ENCODE measurements at places on chromosomes 16 and 17.
A peak's percentile ranks its signal among the peaks of the same experiment; 100 is the strongest.

- peak overlapping the region; percentile 79 for H3K4me3 ChIP-seq
- peaks cover 32% of the 10 kb centered on the region for H3K36me3 ChIP-seq
- H3K27ac ChIP-seq = peak overlapping the region; percentile 95
Observed at GRCh38 chr17:28334171-28334570, 1.1 kb downstream of the IFT20 start.

GRCh38 chr16:50083996-50084395 is 18.2 kb downstream of the HEATR3 start:
- DNase-seq = no peak
- H3K4me1 ChIP-seq = no peaks in the 10 kb centered on the region
- H3K27ac ChIP-seq = no peak overlapping the region
- no peaks in the 10 kb centered on the region for H3K27me3 ChIP-seq
- H3K4me3 ChIP-seq = no peak overlapping the region

GRCh38 chr16:11407047-11407982 is 62.1 kb downstream of the RMI2 start:
- no peaks in the 10 kb centered on the region for H3K4me1 ChIP-seq
- no peaks in the 10 kb centered on the region for H3K36me3 ChIP-seq
- H3K27ac ChIP-seq = no peak overlapping the region
- peak; percentile 71 for DNase-seq

- H3K27ac ChIP-seq = no peak overlapping the region
- no peaks in the 10 kb centered on the region for H3K27me3 ChIP-seq
- peaks cover 53% of the 10 kb centered on the region for H3K4me1 ChIP-seq
- no peak for DNase-seq
- H3K4me3 ChIP-seq = no peak overlapping the region
Observed at GRCh38 chr17:17832032-17832363, 4.8 kb downstream of the SREBF1 start.

- no peak for DNase-seq
- no peak overlapping the region for H3K4me3 ChIP-seq
- H3K4me1 ChIP-seq = peaks cover 1% of the 10 kb centered on the region
- H3K27ac ChIP-seq = no peak overlapping the region
Observed at GRCh38 chr17:50101346-50102163, 6.4 kb downstream of the PDK2 start.

DNA sequence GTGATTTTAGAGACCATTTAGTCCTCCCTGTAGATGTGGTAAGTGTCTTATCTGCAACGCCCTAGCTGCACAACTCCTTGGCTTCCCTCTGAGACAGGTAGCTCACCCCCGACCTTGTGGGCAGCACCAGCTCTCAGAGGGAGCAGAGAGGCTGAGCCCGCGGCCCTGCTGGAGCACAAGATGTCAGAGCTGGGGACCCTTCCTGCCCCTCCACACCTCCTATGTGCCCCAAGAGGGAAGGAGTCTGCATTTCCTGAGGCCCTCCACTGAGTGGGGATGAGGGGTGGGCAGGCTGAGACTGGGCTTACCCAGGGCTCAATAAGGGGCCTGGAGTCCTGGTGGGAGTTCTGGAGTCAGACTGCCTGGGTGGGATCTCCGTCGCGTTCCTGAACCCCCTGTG is 12.2 kb upstream of the ADGRG1 start:
- no peak overlapping the region for H3K4me3 ChIP-seq
- no peak overlapping the region for H3K27ac ChIP-seq
- H3K27me3 ChIP-seq = no peaks in the 10 kb centered on the region

DNA sequence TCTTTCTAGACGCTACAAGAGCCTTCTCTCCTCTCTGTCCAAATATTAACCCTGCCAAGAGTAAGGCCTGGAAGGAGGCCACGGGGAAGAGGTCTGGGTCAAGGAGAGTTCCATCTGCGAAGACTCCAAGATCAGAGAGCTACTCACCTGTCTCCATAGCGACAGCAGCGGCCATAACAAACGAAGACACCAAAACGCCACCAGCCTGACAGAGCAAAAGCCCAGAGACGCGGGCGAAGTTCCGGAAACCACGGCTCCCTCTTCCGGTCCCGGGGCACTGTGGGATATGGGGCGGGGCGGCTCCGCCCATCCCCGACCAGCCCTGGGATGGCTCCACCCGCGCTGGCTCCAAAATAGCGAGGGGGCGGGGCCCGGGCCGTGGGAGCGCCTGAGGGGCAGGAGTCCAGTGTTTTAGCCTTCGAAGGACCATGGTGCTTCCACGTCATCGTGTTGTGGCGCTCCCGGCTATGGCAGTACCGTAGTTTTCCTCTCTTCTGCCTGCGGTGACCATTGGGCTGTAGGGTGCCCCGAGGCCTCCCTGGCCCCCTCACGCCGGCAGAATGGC is at the start of the genes C17orf100 and MED31:
C17orf100 (plus strand) TSS at position 409 of the 565 bp plus-strand sequence; CDS start at position 561, 152 bp downstream.
MED31 (minus strand) TSS at position 252 of the 565 bp plus-strand sequence; CDS start at position 175, 77 bp downstream.
- DNase-seq = peak; percentile 89
- H3K36me3 ChIP-seq = no peaks in the 10 kb centered on the region
- peak within 1 kb of the TSS; percentile 99 for H3K4me3 ChIP-seq
- H3K4me1 ChIP-seq = peaks cover 21% of the 10 kb centered on the region

DNA sequence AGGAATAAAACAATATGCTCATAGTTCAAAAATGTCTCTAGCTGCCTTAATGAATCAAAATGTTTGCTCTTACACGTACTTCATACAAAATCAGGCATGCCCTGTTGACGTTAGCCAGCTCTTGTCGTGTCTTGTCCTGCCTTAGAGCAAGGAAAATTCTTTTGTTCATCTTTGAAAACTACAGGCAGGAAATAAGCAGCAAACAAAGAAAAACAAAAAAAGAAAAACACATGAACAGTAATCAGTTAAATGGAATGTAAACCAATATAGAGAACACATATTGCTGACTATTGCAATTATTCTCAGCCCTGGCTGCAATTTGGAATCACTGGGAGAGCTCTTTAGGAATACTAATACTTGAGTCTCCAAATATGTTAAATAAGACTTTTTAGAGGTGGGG is 1.7 kb downstream of the CAPNS2 start:
- H3K4me3 ChIP-seq = no peak overlapping the region
- H3K27me3 ChIP-seq = no peaks in the 10 kb centered on the region
- H3K4me1 ChIP-seq = no peaks in the 10 kb centered on the region
- H3K27ac ChIP-seq = no peak overlapping the region

DNA sequence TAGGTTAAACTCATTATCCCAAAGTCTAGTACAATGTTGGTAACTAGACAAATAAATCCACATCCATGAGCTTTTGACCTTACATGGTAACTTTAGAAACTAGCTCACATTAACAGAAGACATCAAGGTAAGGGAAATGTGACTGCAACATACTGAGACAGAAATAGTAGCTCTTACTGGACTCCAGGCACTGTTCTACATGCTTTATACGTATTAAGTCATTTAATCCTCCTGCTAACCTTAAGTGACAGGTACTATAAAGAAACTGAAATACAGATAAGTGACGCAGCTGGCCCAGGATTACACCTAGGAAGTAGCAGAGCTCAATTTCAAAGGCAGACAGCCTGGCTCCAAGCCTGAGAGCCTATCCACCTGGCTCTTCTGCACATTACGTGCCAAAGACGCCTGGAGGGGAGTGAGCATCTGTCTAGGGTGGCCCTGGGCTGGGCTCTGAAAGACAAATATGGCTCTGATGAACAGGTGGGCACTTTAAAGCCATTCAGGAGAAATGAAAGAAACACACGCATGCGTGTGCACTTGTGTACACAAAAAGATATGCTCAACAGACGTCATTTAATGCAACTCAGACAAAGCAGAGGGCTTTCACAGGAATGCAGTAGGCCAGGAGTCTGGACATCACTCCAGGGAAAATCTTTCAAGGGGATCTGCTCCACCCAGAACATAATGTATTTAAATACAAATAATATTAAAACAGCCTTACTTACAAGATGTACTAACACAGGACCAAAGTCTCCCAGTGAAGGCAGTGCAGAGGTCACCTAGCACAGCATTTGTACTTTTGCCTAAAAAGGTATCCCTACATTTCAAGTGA is 4.4 kb downstream of the ZC3H7A start:
- DNase-seq = peak; percentile 76
- H3K27me3 ChIP-seq = no peaks in the 10 kb centered on the region
- H3K4me1 ChIP-seq = peaks cover 54% of the 10 kb centered on the region
- no peaks in the 10 kb centered on the region for H3K36me3 ChIP-seq

DNA sequence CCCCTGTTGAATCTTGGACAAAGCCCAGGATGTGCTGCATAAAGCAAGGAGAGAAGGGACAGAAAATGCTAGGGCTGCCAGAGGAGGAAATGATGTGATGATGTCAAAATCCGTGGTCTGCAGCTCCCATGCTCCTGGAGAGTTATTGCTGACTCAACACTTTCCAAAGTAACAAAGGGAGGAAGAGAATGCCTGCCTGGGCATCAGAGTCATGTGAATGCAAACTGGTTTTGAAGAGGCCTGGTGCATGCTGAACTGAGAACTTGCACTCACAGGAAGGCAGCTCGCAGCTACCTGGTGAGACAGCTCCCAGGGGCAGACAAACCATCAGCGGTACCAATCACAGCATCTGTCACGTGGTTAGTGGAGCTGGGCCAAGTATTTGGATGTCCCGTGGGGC is 2.8 kb downstream of the MARVELD3 start:
- H3K4me1 ChIP-seq = no peaks in the 10 kb centered on the region
- peaks cover 6% of the 10 kb centered on the region for H3K27me3 ChIP-seq
- H3K36me3 ChIP-seq = no peaks in the 10 kb centered on the region
- no peak overlapping the region for H3K27ac ChIP-seq
- H3K4me3 ChIP-seq = no peak overlapping the region

DNA sequence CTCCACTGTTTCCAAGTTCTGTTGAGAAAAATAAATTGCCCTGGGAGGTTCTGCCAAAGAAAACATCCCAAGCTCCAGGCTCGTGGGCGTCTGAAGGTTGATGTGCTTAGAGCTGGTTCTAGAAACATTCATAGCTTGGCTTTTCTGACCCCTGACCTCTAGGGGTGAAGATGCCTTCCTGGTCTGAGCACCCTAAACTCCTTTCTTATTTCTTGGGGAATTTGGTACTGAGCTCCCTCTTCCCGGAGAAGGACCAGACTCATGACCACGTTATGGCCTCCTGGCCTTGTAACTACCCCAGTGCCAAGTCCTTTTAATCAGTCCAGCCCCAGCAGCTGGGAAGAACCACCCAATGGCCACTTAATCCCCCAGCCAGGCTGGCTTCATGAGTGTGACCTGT is 66.4 kb downstream of the MYH11 start:
- no peaks in the 10 kb centered on the region for H3K36me3 ChIP-seq
- H3K4me3 ChIP-seq = no peak overlapping the region
- no peak for DNase-seq
- no peaks in the 10 kb centered on the region for H3K4me1 ChIP-seq
- H3K27ac ChIP-seq = no peak overlapping the region

GRCh38 chr16:55526441-55526840 is 17.6 kb downstream of the LPCAT2 start:
- H3K27me3 ChIP-seq = no peaks in the 10 kb centered on the region
- no peaks in the 10 kb centered on the region for H3K36me3 ChIP-seq
- H3K4me3 ChIP-seq = no peak overlapping the region
- no peak overlapping the region for H3K27ac ChIP-seq

DNA sequence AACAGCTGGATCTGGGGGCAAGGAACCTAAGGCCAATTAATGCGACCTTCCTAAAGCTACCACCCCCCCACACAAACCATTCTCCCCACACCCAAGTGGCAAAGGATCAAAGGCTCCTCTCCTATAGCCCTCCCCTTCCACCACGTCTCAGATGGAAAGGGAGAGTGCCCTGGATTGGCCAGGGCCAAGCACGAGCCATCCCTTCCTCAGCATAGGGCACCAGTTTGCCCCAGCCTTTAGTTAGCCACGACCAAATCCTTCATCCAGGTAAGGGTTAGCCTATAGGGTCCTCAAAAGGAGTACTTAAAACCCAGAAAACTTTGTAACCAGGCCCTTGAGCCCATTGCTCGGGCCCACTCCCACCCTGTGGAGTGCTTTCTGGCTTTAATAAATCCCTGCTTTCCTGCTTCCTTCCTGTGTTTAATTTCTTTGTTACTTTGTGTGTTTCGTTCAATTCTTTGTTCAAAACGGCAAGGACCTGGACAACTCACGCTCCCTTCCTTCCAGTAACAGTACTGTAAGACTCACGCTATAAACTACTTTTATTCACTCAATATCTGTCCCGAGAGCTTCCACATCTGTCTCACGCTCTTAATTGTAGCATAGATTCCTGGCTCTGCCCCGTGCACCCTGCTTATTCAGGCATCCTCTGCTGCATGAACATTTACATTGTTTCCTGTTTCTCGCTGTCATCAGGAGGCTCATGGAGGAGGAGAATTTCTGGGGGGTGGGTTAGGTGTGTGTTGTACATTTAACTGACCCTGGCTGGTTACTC is 62.3 kb downstream of the TNFRSF13B start:
- H3K27me3 ChIP-seq = no peaks in the 10 kb centered on the region
- no peak overlapping the region for H3K4me3 ChIP-seq
- peaks cover 52% of the 10 kb centered on the region for H3K4me1 ChIP-seq
- DNase-seq = no peak

DNA sequence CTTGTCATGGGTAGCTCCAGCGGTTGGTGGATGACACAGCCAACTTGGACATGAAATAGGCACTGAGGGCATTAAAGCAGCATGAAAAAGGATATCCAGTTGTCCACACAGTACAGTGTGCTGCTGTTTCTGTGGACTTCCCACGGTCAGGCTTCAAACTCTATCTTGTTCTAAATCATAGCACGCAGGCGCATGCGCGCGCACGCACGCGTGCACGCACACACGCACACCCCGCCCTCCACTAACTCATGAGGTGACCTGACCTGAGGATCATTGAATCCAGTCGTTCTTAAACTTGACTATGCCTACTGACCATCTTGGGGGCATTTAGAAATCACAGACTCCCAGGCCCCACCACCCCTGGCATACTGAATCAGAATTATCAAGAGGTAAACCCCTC is 361.4 kb downstream of the CA10 start:
- H3K4me3 ChIP-seq = no peak overlapping the region
- no peak for DNase-seq
- no peak overlapping the region for H3K27ac ChIP-seq
- H3K36me3 ChIP-seq = no peaks in the 10 kb centered on the region

GRCh38 chr16:22205577-22206012 is 483 bp upstream of the EEF2K start:
- H3K36me3 ChIP-seq = peaks cover 8% of the 10 kb centered on the region
- peak overlapping the region; percentile 72 for H3K4me3 ChIP-seq
- no peak for DNase-seq
- H3K27me3 ChIP-seq = no peaks in the 10 kb centered on the region

GRCh38 chr16:67419931-67420330 is 3.7 kb upstream of the ZDHHC1 start:
- no peak overlapping the region for H3K4me3 ChIP-seq
- no peak overlapping the region for H3K27ac ChIP-seq
- no peaks in the 10 kb centered on the region for H3K4me1 ChIP-seq
- no peaks in the 10 kb centered on the region for H3K36me3 ChIP-seq
- peaks cover 3% of the 10 kb centered on the region for H3K27me3 ChIP-seq

DNA sequence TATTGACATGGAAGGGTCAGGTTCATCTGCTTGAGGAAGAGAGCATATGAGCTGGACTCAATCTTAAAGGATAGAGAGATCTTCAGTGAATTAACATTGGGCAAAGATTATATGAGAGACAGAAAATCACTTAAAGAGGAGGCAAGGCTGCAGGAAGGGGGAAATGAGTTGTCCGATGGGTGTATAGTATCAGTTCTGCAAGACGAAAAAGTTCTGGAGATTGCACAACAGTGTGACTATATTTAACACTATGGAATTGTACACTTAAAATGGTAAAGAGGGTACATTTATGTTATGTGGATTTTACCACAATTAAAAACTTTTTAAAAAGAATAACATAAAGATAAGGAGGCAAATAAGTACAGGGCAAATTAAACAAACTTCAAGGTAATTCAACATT is 80.7 kb downstream of the HELZ start:
- no peak overlapping the region for H3K4me3 ChIP-seq
- peaks cover 4% of the 10 kb centered on the region for H3K36me3 ChIP-seq
- DNase-seq = no peak
- no peaks in the 10 kb centered on the region for H3K27me3 ChIP-seq

Measured in naive thymus-derived CD4-positive, alpha-beta T cell (primary cell).